ENCODE measurements at places on chromosomes 4 and X.

GRCh38 chr4:64409300-64409699 is at the start of gene TECRL:
TSS of gene TECRL (minus strand) at chr4:64409450. CDS start at chr4:64409351, 99 bp downstream.
- no peak for DNase-seq

DNA sequence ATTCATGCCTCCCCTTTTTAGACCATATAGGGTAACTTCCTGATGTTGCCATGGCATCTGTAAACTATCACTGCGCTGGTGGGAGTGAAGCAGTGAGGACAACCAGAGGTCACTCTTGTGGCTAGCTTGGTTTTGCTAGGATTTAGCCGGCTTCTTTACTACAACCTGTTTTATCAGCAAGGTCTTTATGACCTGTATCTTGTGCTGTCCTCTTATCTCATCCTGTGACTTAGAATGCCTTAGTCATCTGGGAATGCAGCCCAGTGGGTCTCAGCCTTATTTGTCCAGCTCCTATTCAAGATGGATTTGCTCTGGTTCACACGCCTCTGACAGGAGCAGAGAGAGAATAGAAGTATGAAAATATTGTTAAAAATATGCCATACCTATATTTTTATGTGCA is 355.7 kb downstream of the ADGRL3 start:
- DNase-seq: no peak

GRCh38 chrX:37686369-37686995 is 891 bp downstream of the XK start:
- DNase-seq: no peak

- no peak for DNase-seq
Measured at GRCh38 chr4:67580577-67580976, 22.1 kb downstream of the STAP1 start.

GRCh38 chr4:128793859-128794672 is 15.4 kb upstream of the JADE1 start:
- peak; percentile 55 for DNase-seq

DNA sequence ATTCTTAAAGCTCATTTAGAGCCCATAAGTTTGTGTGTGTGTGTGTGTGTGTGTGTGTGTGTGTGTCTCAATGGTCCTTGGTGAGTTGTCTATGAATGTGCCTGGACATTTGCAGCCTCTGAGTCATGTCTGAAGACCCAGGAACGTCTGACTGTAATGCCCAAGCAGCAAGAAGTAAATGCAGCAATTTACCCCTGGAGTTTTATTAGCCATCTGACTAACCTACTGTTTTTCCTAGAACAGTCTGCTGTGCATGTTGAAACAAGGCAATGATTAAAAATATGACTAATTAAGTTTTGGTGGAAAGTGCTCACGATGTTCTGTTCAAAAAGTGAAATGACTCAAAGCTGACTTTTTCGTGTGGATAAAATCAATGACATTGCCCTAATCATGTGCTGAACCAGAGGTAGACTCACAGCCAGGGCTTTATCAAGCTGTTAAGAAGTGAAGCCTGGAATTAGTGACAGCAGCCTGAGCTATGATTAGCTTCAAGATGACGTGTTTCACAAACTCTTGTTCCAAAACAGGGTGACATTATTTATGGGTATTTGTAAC is 201.6 kb downstream of the CPE start:
- peak; percentile 94 for DNase-seq

DNA sequence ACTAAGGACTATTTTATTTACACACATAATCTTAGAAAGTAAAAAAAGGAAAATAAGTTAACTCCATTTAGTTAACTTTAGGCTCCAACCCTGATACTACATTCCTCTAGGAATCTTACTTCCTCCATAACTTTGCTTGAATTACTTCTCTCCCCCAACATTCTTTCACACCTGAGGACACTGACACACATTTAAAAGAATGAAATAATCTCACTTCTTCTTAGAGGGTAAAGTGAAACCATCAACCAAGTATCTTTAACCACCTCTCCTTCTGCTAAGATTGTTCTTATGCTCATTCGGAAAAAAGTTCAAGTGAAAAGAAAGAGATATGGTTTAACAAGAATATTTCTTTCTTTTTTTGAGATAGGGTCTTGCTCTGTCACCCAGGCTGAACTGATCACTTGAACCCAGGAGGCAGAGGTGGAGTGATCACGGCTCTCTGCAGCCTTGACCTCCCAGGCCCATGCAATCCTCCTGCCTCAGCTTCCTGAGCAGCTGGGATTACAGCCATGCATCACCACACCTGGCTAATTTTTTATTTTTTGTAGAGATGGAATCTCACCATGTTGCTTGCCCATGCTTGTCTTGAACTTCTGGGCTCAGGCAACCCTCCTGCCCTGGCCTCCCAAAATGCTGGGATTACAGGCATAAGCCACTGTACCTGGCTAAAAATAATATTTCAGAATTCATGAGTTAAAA is 28.5 kb downstream of the SLC25A4 start:
- DNase-seq: no peak
